ENCODE measurements at places on chromosomes 5 and 9.

DNA sequence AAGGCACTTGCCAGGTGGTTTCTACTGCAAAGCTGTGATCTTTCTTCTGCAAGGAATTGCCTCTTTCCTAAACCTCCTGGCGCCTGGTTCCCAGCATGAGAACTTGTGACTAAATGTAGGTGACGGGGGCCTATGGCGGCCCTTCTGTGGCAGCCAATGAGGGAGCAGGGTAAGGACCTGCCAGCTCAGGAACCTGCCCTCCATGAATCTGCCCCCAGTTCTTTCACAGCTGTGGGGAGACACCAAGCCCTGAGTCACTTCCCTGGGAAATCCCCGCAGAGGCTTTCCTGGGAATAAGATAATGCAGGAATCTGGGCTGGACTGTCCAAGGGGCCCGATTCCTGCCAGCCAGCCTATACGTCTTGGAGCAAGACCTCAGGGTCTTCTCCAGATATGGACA lies 56.7 kb upstream of the CTNNA1 start:
- no peak for DNase-seq

- no peak for DNase-seq
These were observed 20.8 kb upstream of the GTF3C5 start for GRCh38 chr9:133009906-133010582.

DNA sequence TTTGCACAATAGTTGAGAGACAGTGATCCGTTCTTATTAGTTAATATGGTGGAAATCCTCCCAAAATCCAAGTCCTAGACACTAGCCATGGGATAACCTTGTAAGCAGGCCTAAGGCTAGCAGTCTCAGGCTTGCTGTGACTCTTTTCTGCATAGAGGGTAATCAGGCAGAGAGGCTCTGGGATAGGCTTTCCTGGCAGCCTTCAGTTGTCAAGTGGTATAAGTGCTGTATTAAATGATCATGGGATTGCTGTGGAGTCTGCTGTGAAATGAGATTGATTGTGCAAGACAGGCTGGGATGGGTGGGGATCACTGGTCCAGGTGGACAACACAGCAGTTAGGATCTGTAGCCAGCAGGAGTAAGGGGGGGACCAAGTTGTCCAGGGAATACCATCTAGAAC lies 416.4 kb downstream of the TLE4 start:
- no peak for DNase-seq

- DNase-seq, result no peak
These were observed 54.4 kb upstream of the RUFY1 start for GRCh38 chr5:179495906-179496455.

DNA sequence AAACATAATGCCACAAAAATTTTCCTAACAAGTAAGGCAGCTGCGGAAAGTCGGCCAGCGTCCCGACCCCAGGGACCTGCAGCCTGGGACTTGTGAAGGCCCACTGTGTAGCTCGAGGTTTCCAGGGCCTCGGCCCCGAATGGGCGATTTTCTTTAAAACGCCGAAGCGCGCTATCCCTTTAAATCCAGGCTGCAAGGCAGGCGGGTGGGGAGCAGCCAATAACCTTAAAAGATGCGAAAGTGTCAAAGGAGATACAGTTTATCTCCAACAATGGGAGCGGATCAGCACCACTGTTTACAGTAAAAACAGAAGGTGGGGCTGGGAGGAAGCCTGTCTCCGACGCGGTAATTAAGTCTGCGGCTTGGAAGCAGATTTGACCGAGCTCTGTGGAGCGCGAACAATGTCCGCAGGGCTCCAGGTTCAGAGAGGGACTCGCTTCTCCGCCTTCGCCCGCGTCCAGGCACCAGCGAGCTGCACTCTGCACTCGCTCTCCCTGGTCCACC lies 1.7 kb upstream of the ZSWIM6 start:
- no peak for DNase-seq

GRCh38 chr5:3671337-3671736 lies 75.7 kb downstream of the IRX1 start:
- no peak for DNase-seq

- DNase-seq, result no peak
These were observed 3.2 kb downstream of the IRX1 start for GRCh38 chr5:3598769-3599211.

- DNase-seq, result no peak
These were observed 56.1 kb downstream of the GRIA1 start for GRCh38 chr5:153546566-153546965.

- no peak for DNase-seq
These were observed 37.9 kb downstream of the CYFIP2 start for GRCh38 chr5:157303667-157304327.

DNA sequence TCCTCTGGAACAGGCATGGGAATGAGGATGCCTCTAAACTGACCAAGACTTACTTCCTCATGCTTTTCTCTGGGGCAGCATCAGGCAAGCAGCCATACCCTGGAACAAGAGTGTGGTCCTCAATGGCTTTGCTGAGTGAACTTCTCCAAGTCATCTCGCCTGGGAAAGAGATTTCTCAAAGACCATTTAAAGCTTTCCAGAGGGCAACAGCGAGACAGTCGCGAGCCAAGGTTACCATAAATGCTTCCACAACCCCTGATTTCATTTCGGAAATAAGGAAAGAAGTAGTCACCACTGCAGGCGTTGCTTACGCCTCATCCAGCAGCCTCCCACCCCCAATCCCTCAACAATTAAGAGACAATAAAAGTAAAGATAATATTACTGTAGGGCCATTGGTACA lies 1.1 kb upstream of the SNCAIP start:
- DNase-seq, result no peak

Measured in stimulated activated CD4-positive, alpha-beta T cell treated with anti-CD3 and anti-CD28 coated beads, Interleukin-12 subunit alpha, Interleukin-12 subunit beta, amount 100 ng/mL, for 24 hours (primary cell).